ENCODE measurements at places on chromosomes 16 and 17.

GRCh38 chr17:71472809-71473789, 647.7 kb upstream of the SOX9 start:
- peak; percentile 71 for DNase-seq

GRCh38 chr17:67573987-67574657, 143.6 kb upstream of the NOL11 start:
- DNase-seq, result peak; percentile 23

GRCh38 chr17:71521724-71522123, 599.1 kb upstream of the SOX9 start:
- no peak for DNase-seq

DNA sequence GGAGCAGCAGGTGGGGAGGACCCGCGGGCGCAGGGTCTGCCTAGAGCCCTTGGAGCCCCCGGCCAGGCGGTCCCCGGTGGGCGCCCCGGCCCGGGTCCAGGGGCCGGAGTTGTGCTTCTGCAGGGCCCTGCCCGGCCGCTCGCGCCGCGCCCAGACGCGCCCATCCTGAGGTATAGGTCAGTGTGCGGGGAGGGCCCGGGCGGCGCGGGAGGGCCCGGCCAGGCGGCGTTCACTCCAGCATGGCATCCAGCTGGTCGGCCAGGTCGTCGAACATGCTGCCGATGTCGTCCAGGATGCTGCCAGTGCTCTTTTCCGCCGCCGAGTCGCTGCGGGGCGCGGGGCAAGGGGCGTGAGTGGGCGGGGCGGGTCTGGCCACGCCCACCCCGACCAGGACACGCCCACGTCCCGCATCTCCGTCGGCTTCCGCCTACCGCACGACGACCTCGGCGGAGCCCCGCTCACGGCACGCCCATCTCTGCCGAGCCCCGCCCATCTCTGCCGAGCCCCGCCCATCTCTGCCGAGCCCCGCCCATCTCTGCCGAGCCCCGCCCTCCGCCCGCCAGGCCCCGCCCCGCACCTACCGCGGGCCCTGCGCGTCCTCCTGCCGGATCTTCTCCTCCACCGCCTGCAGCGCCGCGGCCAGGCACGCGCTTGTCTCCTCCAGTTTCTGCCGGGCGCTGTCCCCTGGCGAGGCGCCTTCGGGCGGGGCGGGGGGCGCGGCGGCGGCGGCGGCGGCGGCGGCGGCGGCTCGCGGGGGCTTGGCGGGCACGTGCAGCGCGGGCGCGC, 17.9 kb downstream of the CASKIN1 start:
- peak; percentile 82 for DNase-seq

- no peak for DNase-seq
Observed at GRCh38 chr17:28320215-28321061, 1.4 kb downstream of the TMEM97 start.

- DNase-seq, result no peak
Observed at GRCh38 chr16:51210087-51210486, 59.0 kb upstream of the SALL1 start.

DNA sequence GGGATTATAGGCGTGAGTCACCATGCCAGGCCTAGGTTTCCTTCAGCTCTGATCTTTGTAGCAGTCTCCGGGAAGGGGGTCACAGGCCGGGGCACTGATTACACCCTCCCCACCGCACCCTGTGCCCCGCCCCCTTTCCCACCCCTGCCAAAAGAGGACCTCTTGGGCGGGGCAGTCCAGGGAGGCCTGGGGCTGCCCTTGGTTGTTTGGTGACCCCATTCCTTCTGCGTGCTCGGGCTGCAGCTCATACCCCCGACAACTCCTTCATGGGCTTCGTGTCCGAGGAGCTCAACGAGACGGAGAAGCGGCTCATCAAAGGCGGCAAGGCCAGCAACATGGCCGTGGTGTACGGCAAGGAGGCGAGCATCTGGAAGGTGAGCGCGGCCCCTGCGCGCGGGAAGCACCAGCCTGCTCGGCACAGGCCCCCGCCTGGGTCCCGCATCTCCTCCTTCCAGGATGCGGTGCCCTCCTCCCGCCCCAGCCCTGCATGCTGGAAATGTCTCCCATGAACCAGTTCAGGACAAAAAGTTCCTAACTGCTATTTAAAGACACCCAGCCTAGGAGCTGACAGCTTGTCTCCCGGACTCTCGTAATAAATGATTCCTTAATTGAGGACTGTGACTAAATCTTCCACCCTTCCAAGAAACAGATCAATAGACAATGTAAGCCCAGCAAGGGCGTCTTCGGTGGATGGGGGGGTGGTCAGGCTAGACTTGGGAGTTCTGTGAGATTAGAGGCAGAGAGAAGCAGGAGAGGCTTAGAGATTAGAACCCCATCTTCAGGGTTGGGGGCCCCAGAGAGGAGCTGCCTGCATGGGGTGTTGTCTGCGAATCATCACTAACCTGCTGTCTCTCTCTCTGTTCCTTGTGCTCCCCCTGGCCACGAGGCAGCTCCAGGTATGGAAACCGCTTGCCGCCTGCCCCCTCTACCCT, 64.5 kb downstream of the MGAT5B start:
- DNase-seq, result no peak

GRCh38 chr17:29883497-29883896, 46.5 kb downstream of the SSH2 start:
- DNase-seq, result no peak

DNA sequence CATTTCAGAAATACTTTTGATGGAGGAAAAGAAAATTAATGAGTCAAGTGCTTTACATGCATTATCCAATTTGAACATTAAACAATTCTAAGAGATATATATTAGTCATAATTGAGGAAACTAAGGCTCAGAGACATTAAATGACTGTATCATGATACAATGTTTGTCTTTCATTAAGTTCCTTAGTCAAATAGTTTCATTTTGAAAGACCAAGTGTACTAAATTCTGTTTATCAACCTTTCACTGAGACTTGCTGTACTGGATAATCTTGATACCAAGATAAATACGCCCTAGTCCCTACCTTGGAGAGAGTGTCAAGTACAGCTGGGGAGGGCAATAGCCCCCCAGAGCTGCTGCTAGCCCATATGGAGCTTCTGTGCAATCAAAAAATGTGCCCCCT, 24.2 kb downstream of the TOM1L2 start:
- DNase-seq, result no peak

- peak; percentile 92 for DNase-seq
Observed at GRCh38 chr16:89322321-89323119, 105.0 kb downstream of the ZNF778 start.

DNA sequence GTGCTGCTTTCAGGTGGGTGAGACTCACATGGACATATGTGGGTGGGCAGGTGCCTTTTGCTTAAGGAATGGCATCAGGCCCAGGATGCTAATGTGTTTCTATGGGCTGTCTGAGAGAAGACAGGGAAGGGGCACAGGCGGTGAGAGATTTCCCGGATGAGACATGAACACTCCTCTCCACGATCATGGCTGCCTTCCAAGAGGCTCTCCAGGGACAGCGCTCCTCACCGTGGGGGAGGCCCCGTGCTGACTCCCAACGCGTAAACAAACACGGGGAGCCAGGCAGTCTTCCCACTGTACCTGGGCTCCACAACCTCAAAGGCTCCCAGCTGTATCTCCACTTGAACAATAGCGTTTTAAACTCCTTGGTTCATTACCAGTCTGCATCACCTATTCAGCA, 42.8 kb downstream of the CDK5R1 start:
- DNase-seq, result no peak

DNA sequence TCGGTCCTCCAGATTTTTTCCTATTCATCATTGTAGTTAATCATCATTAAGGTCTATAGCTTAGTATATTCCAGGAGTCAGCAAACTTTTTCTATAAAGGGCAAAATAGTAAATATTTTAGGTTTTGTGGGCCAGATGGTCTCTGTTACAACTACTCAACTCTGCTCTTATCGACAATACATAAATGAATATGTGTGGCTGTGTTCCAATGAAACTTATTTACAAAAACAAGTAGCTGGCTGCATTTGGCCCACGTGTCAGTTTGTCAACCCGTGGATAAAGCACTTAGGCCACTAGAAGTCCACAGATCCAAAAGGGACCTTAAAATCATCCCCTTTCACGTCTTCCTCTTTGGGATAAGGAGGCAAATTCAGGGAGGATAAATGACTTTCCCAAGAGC, 5.4 kb upstream of the HNF1B start:
- DNase-seq, result no peak

- DNase-seq, result no peak
Observed at GRCh38 chr17:65609286-65609685, 47.8 kb upstream of the AXIN2 start.

DNA sequence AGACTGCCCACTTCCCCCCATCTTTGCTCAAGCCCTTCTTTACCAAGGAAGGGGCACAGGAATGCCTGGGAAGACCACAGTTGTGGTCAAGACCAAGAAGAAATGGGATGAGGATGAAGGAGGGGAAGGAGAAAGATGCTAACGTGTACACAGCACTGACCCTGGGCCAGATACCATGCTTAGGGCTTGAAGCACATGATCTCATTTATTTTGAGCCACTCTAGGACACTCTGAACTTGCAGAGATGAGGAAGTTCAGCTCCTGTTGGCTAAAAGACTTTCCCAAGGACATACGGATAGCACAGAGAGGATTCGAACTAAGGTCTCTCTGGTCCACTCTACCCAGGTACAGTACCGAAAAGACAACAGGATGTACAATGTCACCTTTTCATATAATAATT, 42.6 kb downstream of the PIK3R5 start:
- DNase-seq, result no peak

GRCh38 chr17:19381361-19381740, 3.1 kb downstream of the MAPK7 start:
- no peak for DNase-seq

DNA sequence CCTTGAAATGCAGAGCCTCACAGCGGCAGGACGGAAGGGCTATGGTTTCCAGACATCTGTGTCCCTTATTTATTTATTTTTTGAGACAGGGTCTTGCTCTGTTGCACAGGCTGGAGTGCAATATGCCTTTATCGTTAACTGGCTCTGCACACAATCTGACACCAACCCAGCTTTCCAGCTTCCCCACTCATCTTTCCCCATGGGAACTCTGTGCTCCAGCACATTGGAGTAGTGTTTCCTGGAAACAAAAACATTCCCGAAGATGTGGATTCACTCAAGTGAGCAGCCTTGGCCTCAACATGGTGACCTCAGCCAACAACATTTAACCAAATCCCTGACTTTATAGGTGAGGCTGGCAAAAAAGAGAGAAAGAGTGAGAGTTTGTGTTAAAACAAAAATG, 307.1 kb downstream of the TMEM114 start:
- DNase-seq, result no peak

DNA sequence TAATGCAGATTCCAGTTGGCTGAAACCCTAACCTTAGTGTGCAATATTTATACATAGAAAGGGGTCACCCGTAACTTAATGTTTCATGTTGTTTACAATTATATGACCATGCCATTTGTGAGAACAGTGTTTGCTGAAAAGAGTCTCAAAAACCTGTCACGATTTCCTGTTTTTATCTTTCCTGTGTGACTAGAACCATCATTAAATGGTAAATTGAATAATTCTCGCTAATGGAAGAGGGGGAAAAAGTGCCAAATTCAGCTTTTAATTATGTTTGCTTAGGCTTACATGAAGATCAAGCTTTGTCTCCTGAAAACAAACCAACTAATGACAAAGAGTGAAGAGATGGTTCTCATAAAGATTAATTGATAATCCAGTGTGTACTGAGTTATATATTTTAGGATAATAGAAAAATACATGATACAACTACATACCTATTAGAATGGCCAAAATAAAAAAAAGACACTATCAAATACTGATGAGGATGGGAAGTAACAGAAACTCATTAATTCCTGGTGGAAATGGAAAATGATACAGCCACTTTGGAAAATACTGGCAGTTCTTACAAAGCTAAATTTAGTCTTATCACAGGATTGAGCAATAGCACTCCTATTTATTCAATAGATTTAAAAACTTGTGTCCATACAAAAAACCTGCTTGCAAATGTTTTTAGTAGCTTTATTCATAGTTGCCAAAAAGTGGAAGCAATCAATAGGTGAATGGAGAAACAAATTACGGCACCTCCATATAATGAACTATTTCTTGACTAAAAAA, 141.7 kb downstream of the CDK5R1 start:
- DNase-seq, result no peak

DNA sequence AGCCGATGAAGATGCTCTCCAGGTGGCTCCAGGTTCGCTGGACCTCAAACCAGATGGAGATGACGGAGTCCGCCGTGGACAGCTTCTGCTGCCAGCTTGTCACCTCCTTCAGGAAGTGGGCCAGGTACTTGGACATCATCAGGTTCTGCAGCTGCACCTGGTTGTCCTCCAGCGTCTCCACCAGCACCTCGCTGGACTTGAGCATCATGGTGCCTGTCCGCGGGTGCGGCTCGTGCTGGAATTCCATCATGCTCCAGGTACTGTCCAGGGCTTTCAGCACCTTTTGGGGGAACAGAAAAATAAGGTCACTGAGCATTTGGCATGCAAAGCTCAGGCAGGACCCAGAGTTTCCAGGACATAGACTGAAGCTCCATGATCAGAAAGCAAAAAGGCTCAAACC, 69.7 kb downstream of the DNAH17 start:
- no peak for DNase-seq

DNA sequence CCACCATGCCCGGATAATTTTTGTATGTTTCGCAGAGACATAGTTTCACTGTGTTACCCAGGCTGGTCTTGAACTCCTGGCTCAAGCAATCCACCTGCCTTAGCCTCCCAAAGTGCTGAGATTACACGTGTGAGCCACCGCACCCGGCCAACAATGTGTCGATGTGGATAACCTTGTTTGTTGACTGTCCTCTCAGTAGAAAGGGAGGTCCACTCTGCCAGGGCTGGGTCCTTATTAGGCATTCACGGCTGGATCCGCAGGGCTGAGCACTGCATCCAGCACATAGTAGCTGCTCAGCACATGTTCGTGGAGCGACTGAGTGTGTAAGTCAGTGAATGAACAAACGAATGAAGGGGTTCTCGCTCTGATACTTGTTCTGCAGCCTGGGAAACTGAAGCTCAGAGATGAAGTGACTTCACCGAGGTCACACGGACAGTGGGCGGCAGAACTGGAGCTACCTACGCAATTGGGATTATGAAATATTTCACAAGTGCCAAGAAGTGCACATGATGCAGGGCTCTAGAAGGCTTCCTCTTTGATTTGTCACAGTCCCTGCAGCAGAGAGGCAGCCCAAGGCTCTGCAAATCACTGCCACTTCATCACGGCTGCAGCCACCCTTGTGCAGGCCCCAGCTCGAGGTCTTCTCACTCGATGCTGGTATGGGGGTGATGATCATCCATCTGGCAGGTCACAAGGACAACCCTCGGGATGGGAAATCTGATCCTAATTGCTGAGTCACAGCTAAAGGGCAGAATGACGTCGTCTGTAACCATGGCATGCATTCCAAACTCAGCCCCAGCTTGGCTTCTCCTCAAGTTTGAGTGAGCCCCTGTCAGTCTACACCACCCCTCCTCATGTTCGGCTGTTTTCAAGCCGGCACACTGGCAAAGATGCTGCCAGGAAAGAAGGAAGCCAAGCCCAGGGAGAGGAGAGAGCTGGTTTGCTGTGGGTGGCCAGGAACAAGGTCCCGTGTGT, 28.0 kb upstream of the SNN start:
- DNase-seq, result peak; percentile 78

GRCh38 chr17:82283208-82283749, 9.8 kb upstream of the CSNK1D start:
- DNase-seq, result no peak

- peak; percentile 65 for DNase-seq
Observed at GRCh38 chr16:69404275-69404805, 18.5 kb upstream of the TERF2 start.
